Urinary bladder (tissue), 4 donors: ENCODE measurements at places on chromosomes 1 and 21. TPM values are rescaled to one million over a fixed set of nuclear protein-coding genes. Genes with fewer than 3 reads are reported as not detected.

Gene TMPRSS3
- not detected for total RNA-seq

DNA sequence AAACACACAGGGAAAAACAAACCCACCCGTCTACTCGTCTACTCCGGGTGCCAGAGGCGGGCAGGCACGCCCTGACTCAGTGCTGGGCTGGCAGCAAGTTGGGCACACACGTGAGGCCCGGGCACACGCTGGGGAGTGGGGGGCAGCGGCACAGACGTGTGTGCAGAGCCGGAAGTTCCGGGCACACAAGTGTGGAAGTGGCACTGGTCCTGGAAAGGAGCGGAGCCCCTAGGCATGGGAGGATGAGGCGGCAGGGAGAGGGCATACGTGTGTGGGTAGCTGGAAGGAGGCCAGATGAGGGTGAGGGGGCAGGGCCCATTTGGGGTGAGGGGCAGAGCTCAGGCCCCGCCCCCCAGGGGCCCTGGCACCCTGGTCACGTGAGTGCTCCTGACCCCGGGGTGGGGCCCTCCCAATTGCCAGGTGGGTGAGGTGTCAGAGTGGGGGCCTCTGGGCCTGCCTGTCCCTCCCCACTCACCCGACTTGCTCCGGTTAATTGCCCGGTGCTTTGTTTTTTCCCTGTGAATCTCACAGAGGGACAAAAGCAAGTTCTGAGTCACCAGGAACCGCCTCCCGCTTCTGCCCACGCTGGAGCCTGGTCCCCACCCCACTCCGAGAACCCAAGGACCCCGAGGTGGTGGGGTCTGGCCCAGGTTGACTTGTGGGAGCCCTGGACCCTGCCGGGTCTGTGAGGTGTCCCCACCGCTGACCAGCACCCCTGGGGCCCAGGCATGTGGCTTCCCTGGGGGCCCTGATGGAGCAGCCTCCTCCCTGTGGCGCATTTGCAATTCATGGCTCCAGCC lies 104.8 kb upstream of the CASZ1 start:
- DNase-seq, result no peak

Gene DPYD
- 84.3 TPM for total RNA-seq

DNA sequence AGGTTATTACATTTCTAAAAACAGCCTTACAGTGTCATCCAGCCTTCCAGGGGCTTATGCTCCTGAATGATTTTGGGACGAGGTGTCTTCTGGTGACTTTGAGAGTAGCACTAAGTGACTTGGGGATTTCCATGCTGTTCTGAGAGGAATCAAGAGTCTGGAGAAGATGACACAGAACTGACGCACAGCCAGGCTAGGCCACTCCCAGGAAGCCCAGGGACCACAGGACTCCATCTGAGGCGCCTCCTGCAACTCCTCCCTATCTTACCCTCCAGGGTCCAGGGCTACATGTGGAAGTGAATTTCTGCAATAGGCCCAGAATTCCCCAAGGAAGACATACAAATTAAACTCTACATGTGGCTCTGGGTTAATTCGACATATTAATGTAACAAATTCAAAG lies 92.5 kb downstream of the SLC25A24 start:
- no peak for DNase-seq

Gene KLF17
- 0.95 TPM for total RNA-seq

DNA sequence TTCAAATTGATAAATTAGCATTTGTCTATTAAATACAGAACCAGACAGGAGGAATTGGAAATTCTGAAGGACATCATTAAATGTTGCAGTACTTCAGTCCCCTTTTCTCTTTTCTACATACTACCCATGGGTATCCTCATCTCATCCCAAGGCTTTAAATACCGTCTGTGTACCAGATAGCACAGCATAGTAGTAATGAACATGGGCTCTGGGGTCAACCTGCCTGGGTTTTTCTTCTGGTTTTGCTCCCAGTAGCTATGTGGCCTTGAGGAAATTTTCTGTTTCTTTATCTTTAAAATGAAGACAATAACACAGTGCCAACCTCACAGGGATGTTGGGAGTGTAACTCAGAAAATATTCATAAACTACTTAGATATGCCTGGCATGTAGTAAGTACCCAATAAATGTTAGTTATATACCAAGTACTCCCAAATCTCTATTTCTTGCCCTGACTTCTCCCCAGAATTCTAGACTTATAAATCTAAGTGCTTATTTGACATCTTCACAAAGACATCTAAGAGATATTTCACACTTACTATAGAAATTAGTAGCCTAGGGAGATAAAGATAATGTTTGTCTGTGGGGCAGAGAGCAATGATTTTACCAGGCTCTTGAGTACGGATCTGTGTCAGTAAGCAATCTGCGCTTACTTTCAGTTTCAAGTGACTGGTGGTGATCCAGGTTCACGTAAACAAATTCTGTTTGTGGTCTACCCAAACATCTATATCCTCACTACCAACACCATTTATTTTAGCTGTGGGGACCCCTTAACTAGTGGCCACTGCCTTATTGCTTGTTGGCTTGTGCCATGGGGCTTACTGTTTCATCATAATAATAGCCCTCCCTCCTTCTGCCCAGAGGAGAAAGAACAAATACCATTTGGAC lies 37.3 kb downstream of the VANGL2 start:
- no peak for DNase-seq

GRCh38 chr1:202282596-202283283 lies 59.0 kb downstream of the UBE2T start:
- DNase-seq, result no peak

DNA sequence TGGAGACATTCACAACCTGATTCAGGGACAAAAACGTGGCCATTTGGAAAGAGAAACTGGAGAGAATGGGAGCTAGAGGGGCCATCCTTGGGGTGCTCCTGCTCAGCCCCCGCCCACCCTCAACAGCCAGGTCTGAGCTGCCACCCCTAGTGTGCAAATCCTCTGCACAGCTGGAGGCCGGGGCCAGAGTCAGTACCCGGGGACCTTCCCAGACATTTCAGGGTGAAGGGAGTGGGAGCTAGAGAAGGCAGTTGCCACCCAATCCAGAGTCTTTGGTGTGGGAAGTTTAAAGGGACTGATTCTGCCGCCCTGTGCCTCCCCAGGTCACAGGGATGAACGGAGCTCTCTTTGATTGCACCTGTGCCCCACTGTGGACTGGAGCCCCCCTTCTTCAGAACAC lies 397.4 kb downstream of the MATN1 start:
- no peak for DNase-seq

- DNase-seq, result no peak
Measured at GRCh38 chr1:49106445-49106844, 329.8 kb upstream of the BEND5 start.

- no peak for DNase-seq
Measured at GRCh38 chr1:5220821-5221220, 566.4 kb downstream of the AJAP1 start.

Gene HAO2
- total RNA-seq, result 0.16 TPM

- no peak for DNase-seq
Measured at GRCh38 chr1:214331827-214332423, 51.0 kb downstream of the SMYD2 start.

- DNase-seq, result no peak
Measured at GRCh38 chr1:25648681-25649440, 32.3 kb downstream of the MAN1C1 start.

Gene S100A5
- total RNA-seq, result not detected

GRCh38 chr1:218828125-218828650 lies 345.5 kb upstream of the LYPLAL1 start:
- DNase-seq, result no peak

- no peak for DNase-seq
Measured at GRCh38 chr1:6831366-6831765, 46.1 kb downstream of the CAMTA1 start.

GRCh38 chr21:15894596-15894995 lies 164.8 kb downstream of the USP25 start:
- DNase-seq, result peak; percentile 5

Gene TSSK3
- 0.79 TPM for total RNA-seq

Gene CHIA
- not detected for total RNA-seq

GRCh38 chr1:212917858-212918257 lies 32.5 kb upstream of the VASH2 start:
- DNase-seq, result no peak

DNA sequence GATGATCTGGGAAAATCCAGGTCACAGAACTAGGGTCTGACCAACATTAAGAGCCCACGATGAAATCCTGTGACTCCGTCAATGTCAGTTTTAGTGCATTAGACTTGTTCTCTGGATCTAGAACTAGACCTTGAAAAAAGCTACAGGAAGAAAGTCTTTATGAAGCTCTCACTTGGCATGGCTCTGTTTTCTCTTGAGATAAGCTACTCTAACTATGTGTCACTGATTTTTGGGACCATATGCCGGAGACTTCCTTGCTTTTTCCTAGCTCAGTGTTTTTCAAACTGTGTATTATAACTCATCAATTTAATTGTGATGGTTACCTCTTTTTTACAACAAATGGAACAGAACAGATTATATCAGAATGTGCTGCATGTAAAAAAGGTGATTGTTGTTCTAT lies 379.7 kb upstream of the DAB1 start:
- DNase-seq, result no peak

Gene COL9A2
- 8.7 TPM for total RNA-seq

Gene ADAM15
- 38.3 TPM for total RNA-seq

DNA sequence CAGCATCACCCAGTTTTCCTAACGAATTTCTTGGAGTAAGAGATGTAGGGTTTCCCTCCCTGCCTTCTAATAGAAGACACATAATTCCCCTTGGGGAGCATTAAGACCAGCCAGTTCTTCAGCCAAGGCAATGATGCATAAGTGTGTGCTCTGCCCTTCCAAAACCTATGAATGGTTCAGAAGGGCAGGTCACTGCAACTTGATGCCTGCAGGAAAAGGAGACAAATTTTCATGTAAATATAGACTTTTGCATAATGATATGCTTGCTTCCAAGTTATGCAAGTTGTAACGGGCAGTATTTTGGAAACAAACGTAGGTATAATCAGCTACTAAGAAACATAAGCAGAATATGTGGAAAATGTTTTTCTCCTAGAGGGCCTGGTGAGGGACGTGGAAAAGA lies 31.6 kb downstream of the PTGS2 start:
- no peak for DNase-seq

GRCh38 chr1:64933296-64934070 lies 32.9 kb downstream of the JAK1 start:
- no peak for DNase-seq

DNA sequence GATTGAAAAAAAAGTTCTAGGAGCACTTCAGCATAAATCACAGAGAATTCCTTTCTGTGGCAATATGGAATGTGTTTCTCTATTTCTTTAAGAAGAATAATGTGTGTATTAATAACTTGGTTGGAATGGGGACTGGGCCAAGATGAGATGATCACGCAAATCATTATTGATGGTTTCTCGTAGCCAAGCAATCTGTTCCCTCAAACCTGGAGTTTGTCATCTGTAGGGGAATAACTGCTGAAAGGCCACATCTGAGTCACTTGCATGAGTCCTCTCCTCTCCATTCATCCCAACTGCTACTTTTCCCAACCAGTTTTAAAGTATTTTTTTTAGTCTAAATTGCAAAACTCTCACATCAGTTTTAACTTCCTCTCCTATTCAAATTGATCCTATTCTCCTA lies 480.4 kb downstream of the PLPP3 start:
- DNase-seq, result no peak

- no peak for DNase-seq
Measured at GRCh38 chr21:31218830-31219608, 125.0 kb downstream of the TIAM1 start.

DNA sequence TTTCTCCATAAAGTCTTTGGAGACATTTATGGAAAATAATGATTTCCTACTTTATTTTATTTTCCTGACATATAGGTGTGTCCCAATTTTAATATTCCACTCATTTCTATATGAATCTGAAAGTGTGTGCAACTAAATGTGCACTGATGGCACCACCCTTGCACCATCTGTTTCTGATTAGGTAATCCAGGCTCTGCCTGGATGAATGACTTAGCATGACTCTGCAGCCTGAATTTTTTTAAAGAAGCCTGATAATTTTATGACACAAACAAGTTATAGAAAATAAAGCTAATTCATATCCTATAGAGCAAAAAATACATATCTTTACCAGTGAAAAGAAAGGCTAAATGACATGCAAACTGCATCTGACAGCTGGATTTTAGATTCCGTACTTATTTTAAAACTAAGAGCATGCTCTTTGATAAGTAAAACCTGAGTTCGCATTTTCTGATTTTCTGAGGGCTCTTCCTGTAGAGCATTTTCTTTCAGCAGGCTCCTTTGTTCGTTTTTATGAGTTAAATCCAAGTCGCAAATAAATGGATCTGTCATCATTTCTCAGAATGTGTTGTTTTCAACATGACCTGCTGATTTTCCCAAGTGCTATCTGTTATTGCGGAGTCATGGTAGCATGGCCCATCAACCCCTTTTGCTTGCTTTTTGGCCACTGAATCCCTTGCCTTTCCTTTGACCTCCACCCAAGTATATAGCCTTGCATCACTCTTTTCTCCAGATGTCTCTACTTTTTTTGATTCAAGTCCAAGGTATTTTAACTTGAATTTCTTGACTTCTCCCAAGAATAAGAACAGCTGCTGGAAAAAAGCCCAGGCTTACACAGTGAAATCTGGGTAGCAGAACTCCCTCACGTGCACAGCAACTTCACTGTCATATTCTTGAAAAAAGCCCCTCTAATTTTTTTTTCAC lies 52.8 kb upstream of the LYPLAL1 start:
- peak; percentile 78 for DNase-seq

DNA sequence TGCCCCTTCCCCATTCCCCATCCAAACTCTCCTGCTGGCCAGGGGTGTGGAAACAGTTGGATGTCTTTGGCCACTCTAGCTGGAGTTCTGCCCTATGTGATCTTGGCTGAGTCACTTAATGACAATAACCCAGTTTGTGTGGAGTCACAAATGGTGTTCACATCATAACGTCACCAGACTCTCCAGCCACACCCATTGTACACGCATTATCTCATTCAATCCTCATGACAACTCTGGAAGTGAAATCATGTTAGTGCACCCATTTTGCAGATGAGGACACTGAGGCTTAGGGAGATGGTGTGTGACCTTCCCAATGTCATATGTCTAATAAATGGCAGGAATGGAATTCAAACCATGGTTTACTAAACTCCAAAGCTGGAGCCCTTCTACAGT lies 1.2 kb upstream of the CDA start:
- DNase-seq, result no peak

GRCh38 chr1:201191653-201192260 lies 1.1 kb downstream of the IGFN1 start:
- no peak for DNase-seq

GRCh38 chr1:86200901-86201300 lies 44.3 kb upstream of the COL24A1 start:
- DNase-seq, result no peak

Gene SMG7
- 47.5 TPM for total RNA-seq

DNA sequence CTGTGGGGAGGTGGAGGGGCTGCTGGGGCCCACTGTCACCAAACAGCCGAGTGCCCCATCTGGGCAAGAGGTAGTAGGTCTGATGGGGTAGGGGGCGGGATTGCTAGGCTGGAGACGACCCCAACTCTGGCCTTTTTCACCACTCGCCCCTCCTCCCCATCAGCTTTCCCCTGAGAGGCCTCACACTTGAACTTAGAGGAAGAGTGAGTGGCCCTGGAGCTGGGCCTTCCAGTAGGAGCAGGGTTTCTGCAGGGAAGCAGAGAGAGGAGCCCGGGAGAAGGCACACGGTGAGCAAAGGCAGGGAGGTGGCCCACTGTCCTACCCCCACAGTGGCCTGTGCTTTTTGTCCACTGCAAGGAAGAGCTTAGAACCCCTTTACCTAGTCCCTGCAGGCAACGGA lies 111.9 kb upstream of the WNT4 start:
- DNase-seq, result no peak

Gene MYOG
- total RNA-seq, result 12.7 TPM
